Tracheal epithelial cell (primary cell): ENCODE measurements at places on chromosomes 1 and 21. TPM values are rescaled to one million over a fixed set of nuclear protein-coding genes. Genes with fewer than 3 reads are reported as not detected.

NUAK2 gene
- total RNA-seq = 6.2 and 21.9 TPM in 2 replicates

EPHA10 gene
- 0.24 TPM in 1 of 2 replicates, not detected in the other for total RNA-seq

HTR6 gene
- total RNA-seq = not detected in 2 replicates

ZBTB8A gene
- total RNA-seq = 6.7 and 10.4 TPM in 2 replicates

NADK gene
- total RNA-seq = 44.8 and 46.5 TPM in 2 replicates

KRTAP15-1 gene
- not detected in 2 replicates for total RNA-seq

OPTC gene
- not detected in 2 replicates for total RNA-seq

CORT gene
- not detected in 2 replicates for total RNA-seq

MSH4 gene
- total RNA-seq = 0.21 and 0.24 TPM in 2 replicates

NCAM2 gene
- total RNA-seq = under 0.01 and 1.5 TPM in 2 replicates

TRIM62 gene
- 1.1 and 1.7 TPM in 2 replicates for total RNA-seq

LENEP gene
- 0.72 TPM in 1 of 2 replicates, not detected in the other for total RNA-seq

FCRLB gene
- total RNA-seq = 1.7 and 2.6 TPM in 2 replicates

FLG2 gene
- not detected in 2 replicates for total RNA-seq

RNF186 gene
- under 0.01 TPM in 1 of 2 replicates, not detected in the other for total RNA-seq

NFASC gene
- 0.85 and 0.96 TPM in 2 replicates for total RNA-seq

NR0B2 gene
- total RNA-seq = not detected in 2 replicates

AVPR1B gene
- not detected in 2 replicates for total RNA-seq

C8B gene
- total RNA-seq = not detected in 2 replicates

ADPRS gene
- 40.9 and 59.5 TPM in 2 replicates for total RNA-seq

GSTM5 gene
- total RNA-seq = not detected in 2 replicates

RPTN gene
- total RNA-seq = 0.21 and 0.72 TPM in 2 replicates

SPRR3 gene
- 8.9 and 51.4 TPM in 2 replicates for total RNA-seq

TRIM45 gene
- total RNA-seq = 2.8 and 2.9 TPM in 2 replicates

HOOK1 gene
- 9.2 and 11.1 TPM in 2 replicates for total RNA-seq

CCDC181 gene
- 0.21 and 0.24 TPM in 2 replicates for total RNA-seq

TRIM17 gene
- 2.2 and 2.6 TPM in 2 replicates for total RNA-seq

NBPF3 gene
- 9.6 and 11.6 TPM in 2 replicates for total RNA-seq

FAM72A gene
- total RNA-seq = 0.43 and 1.4 TPM in 2 replicates

SASS6 gene
- 1.3 and 1.4 TPM in 2 replicates for total RNA-seq

COL9A2 gene
- 0.96 TPM in 1 of 2 replicates, not detected in the other for total RNA-seq

SIK1 gene
- 7.0 and 21.5 TPM in 2 replicates for total RNA-seq

AIRE gene
- total RNA-seq = not detected in 2 replicates

PRR9 gene
- not detected in 2 replicates for total RNA-seq

PRDM15 gene
- total RNA-seq = 5.3 and 5.8 TPM in 2 replicates

SAMD13 gene
- total RNA-seq = 1.3 TPM in 1 of 2 replicates, not detected in the other

AMY1B gene
- not detected in 2 replicates for total RNA-seq

TNFRSF18 gene
- total RNA-seq = 0.64 and 1.9 TPM in 2 replicates

CCDC28B gene
- 3.4 and 8.7 TPM in 2 replicates for total RNA-seq

RGSL1 gene
- total RNA-seq = not detected in 2 replicates

PDZK1IP1 gene
- total RNA-seq = 2.3 and 73.0 TPM in 2 replicates

SHISA4 gene
- 8.7 and 10.9 TPM in 2 replicates for total RNA-seq

OR14K1 gene
- not detected in 2 replicates for total RNA-seq

PLCH2 gene
- 91.0 and 107 TPM in 2 replicates for total RNA-seq

CRP gene
- total RNA-seq = not detected in 2 replicates

CELA2B gene
- total RNA-seq = not detected in 2 replicates

NDUFS5 gene
- total RNA-seq = 315 and 340 TPM in 2 replicates

HP1BP3 gene
- total RNA-seq = 153 and 163 TPM in 2 replicates

DISP3 gene
- total RNA-seq = under 0.01 and 1.2 TPM in 2 replicates
